Fibroblast of mammary gland (primary cell): ENCODE measurements at places on chromosomes 7 and 10.

DNA sequence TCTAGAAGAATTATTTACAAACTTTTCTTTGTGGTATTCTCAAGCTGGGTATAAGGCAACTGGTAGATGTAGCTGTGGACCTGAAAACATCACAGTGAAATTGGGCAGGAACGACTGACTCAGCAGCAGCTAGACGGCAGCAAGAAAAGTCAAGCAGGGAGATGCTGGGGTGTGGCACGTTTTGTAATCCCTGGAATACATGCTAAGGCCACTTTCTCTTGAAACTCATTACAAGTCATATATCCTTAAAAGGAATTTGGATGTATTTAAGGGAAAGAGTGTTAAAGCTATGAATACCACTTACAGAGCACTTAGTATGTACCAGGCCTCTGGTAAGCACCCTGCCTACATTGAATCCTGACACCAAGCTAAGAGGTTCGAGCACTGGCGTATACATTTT, 17.4 kb downstream of the BEND7 start:
- DNase-seq: no peak

GRCh38 chr10:62008196-62008595, 106.7 kb downstream of the ARID5B start:
- DNase-seq: no peak

DNA sequence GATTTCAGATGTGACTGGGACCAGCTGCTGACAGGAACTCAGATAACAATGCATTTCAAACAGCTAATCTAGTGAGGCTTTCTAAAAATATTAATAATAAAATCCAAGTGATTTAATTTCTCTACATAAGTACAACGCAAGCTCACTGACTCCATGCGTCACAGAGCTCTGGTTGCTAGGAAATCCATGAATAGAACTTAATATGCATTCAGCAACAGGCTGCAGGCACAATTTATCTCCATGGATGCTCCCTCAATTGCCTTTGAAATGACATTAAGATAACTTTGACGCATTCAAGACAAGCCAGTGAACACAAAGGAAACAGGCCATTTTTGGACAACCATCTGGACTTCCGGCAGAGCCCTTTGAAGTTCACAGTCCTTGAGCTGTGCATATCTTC, 118.7 kb upstream of the COL1A2 start:
- no peak for DNase-seq

DNA sequence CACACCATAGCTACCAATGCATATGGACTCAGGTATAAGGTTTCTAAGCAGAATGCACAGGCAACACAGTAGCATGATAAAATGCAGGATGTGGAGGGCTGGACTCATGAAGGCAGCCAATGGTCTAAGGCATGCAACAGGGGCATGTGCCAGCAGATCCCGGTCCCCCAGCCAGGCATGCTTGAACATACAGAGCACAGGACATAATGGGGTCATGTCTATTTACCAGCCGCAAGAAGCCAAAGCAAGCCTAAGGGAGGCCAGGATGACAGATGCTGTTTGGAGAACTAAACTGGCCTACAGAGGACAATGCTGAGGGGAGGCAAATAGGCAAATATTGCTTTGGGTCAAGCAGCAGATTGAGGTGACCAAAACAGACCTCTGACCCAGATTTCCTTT, 60.0 kb upstream of the PDLIM1 start:
- DNase-seq: no peak

DNA sequence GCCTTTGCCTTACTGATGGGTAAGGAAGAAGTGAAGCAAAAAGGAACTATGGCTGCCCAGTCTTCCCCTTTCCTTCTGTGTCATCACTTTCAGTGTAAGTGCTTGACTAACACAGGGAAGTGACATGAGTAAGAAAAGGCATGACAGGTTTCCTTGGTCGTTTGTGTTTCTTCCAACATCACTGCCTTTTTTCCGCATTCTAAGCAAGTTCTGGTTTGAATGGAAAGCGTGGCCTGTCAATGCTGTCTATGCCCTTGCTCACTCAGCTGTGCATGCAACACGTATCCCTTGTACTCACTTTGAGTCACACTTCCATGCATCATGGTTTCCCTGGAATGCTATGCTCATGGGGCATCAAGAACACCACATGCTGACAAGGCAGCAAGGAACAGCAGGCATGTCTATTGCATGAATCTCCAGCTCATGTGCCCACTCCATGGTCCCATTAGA, 111.8 kb downstream of the OAT start:
- DNase-seq: peak; percentile 5

GRCh38 chr7:101140746-101141382, 13.4 kb upstream of the AP1S1 start:
- DNase-seq: no peak

- DNase-seq: peak; percentile 47
Measured at GRCh38 chr10:132368881-132369635, 27.9 kb upstream of the PWWP2B start.

DNA sequence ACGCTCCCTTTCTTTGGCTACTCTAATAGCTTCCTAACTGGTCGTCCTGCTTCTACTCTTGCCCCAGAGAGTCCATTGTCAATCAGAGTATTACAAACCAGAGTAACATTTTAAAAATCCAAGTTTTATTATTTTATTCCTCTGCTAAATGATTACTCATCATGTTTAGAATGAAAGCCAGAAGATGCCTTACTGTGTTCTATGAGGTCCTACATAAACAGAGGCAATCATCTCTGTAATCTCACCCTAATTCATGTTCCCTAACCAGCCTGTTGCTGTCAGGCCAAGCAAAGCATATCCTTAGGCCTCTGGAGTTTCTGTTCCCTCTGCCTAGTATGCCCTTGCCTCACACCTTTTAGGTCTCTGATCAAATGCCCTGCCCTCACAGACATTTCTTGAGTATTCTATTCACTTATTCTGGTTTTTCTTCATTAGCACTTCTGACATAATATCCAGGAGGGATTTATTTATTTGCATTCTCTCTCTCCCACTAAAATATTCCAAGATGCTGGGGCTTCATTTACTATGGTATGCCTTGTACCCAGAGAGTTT, 497.5 kb downstream of the PHTF2 start:
- DNase-seq: no peak

DNA sequence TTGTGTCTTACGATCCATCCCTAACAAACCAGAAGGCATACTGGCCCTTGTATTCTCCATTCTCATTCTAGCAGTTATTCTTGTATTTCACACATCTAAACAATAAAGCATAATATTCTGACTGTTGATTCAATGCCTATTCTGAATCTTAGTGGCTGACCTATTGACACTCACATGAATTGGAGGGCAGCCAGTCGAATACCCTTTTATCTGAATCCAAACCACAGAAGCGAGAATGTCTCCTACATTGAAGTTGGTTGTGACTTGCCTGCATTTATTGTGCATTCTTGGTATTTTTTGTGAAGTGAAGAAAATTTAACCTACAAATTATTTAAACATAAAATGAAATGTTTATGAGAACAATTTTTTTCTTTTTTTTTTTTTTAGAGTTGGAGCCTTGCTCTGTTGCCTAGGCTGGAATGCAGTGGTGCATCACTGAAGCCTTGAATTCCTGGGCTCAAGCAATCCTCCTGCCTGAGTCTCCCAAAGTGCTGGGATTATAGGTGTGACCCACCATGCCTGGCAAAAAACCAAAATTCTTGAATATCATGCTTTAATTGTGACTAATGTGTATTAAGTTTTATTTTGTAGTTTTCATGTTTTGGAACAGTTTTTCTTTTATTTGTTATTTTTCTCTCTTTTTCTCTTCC, 22.7 kb downstream of the EXOC4 start:
- DNase-seq: peak; percentile 9

- DNase-seq: peak; percentile 62
Measured at GRCh38 chr7:18019555-18019954, 8.1 kb downstream of the PRPS1L1 start.

- no peak for DNase-seq
Measured at GRCh38 chr10:70557876-70558275, 44.7 kb downstream of the PRF1 start.

- DNase-seq: peak; percentile 38
Measured at GRCh38 chr10:98446151-98446660, 529 bp downstream of the HPS1 start.

GRCh38 chr10:63236113-63236935, 103.2 kb downstream of the NRBF2 start:
- peak; percentile 94 for DNase-seq

DNA sequence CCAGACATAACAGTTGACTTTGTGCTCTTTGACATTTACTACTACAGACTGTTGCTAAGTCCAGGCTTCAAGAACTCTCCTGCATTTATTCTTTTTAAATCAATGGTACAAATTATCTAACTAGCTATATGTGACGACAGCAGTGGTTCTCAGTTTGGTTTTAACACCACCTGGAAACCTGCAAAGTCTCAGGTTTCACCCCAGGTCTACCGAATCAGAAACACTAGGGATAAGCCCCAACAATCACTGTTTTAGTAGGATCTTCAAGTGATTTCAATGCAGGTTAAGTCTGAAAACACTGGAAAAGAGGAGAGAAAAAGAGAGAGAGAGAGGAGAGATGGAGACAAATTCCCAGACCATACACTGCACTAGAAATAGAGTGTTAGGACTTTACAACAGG, 519.0 kb downstream of the PCDH15 start:
- DNase-seq: no peak

- no peak for DNase-seq
Measured at GRCh38 chr7:17706275-17706674, 234.0 kb downstream of the SNX13 start.

- DNase-seq: peak; percentile 95
Measured at GRCh38 chr10:10818082-10818481, 199.6 kb upstream of the CELF2 start.

- peak; percentile 22 for DNase-seq
Measured at GRCh38 chr10:47176903-47177868, 122.8 kb upstream of the GDF10 start.

- DNase-seq: no peak
Measured at GRCh38 chr7:30182814-30183213, 48.0 kb downstream of the MTURN start.

GRCh38 chr7:100567751-100568175, 5.9 kb downstream of the SAP25 start:
- no peak for DNase-seq

- DNase-seq: no peak
Measured at GRCh38 chr10:20446561-20447193, 450.4 kb downstream of the NEBL start.

GRCh38 chr10:96656198-96656577, 64.1 kb downstream of the PIK3AP1 start:
- no peak for DNase-seq

DNA sequence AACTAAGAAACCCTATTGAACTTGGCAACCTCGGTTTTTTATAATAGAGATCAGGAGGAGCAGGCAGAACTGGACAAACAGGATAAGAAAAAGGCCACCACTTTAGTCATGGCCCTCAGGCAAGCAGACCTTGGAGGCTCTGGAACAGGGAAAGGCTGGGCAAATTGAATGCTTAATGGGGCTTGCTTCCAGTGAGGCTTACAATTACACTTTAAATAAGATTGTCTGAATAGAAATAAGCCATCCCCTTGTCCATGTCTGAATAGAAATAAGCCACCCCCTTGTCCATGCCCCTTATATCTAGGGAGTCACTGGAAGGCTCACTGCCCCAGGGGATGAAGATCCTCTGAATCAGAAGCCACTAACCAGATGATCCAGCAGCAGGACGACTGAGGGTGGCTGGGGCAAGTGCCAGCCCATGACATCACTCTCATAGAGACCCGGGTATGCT, 40.6 kb downstream of the AKR1B15 start:
- peak; percentile 24 for DNase-seq

- DNase-seq: no peak
Measured at GRCh38 chr7:45177801-45178200, 20.2 kb downstream of the RAMP3 start.

GRCh38 chr7:16586081-16586874, 59.3 kb downstream of the ANKMY2 start:
- no peak for DNase-seq

DNA sequence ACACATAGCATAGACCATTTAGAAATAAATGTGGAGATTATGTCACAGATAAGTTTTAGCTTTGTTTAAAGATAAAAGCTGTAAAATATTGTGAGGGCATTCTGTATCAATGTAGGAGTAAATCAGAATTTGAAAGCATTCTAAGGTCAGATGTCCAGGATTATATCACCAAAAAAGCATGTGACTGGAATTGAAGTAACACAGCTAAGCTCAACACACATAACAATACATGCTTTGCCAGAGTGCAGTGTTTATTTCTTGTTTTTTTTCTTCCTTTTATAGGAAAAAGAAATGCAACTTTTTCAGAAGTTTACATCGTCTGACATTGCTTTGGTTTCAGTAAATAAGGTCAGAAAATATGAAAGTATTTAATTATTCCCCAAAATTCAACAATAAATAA, 183.4 kb downstream of the HTR7 start:
- DNase-seq: no peak

DNA sequence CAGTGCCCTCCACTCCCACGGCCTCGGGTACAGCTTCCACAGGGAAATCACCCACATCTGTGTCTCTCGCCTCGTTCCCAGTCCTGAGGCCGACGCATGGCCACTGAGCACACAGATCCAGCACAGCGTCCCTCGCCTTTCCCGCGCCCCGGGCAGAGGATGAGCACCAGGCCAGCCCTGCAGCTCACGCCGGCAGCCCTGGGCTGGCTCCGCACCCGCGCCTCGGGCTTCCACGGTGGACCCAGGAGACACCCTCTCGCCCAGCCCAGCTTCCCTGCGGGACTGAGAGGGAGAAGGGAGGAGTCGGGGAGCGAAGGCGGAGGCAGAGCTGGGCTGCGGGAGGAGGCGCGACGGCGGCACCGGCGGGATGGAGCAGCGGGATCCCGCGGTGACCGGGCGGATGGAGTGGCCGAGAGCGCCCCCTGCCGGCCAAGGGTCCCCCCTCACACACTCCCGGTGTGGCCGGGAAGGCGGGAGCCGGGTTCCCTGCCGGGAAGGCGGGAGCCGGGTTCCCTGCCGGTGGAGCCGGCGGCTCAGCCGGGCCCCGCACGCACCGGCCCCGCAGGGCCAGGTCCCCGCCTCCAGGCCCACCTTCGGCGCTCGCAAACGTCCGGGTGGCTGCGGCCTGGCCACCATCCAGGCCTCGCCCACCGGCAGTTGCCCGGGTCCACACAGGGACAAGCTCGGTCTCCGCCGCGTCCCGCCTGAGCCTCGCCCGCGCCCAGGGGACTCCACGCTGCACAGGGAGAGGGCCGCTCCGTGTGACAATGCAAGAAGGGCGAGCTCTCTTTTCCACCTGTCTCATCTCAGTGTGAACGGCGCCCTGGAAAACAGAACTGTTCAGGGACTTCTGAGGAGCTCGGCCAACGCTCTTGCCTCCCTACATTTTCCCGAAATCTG, 110.3 kb upstream of the LANCL2 start:
- DNase-seq: peak; percentile 61
